ENCODE measurements at places on chromosomes 7 and 10. TPM values are rescaled to one million over a fixed set of nuclear protein-coding genes. Genes with fewer than 3 reads are reported as not detected.
A peak's percentile ranks its signal among the peaks of the same experiment; 100 is the strongest.

- no peak for DNase-seq
These were observed 207.6 kb upstream of the ZNF32 start for GRCh38 chr10:43856299-43856698.

- no peak for DNase-seq
These were observed 202.8 kb upstream of the MKLN1 start for GRCh38 chr7:131124867-131125266.

- no peak for DNase-seq
These were observed 306.8 kb downstream of the XPNPEP1 start for GRCh38 chr10:109616359-109616980.

DNA sequence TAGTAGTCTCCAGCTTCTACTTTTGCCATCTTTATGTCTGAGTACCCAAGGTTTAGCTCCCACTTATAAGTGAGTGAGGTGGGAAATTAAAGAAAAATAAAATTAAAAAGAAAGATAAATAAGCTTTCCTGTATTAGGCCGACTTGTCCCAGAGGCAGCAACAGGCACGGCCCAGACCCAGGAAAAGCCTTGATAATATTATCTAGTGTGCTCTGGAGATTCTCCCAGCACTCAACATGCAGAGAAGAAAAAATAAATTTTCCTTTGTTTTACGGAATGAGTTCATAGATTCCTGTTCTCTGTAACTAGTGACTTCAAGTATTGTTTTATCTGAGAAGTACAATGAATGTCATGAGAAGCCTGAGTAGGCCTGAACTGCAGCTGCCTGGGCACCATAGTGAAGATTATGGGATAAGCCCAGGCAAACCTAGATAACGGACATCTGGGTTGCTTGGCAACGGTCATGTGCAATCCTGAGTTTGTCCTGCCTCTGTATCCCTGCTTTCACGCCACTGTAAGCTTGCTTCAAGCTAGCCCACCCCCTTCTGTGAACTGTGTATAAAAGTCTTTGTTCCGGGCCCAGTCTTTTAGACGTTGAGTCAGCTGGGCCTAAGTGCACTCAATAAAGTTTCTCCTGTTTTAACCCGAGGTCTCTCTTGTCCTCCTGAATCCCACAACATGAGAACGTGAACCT is 6.4 kb downstream of the ATE1 start:
- no peak for DNase-seq

- DNase-seq, result no peak
These were observed 28.4 kb upstream of the ITGA8 start for GRCh38 chr10:15748126-15748525.

DNA sequence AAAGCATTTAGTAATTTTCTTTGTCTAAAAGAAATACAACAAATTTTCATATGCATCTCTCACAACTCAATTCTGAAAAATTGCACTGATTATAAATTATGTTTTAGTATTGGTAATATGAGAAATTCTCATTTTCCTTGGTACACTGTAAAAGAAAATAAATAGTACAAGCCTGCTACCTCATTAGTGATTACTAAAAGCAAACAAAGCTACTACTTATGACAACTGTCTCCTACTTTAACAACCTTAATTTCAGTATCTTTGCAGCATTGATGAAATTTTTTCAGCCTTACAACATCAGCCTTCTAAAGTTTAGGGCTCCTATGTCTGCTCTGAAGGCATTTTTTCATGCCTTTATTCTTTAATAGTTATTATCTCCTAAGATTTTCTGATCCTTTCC is 65.7 kb downstream of the MINDY3 start:
- no peak for DNase-seq

DNA sequence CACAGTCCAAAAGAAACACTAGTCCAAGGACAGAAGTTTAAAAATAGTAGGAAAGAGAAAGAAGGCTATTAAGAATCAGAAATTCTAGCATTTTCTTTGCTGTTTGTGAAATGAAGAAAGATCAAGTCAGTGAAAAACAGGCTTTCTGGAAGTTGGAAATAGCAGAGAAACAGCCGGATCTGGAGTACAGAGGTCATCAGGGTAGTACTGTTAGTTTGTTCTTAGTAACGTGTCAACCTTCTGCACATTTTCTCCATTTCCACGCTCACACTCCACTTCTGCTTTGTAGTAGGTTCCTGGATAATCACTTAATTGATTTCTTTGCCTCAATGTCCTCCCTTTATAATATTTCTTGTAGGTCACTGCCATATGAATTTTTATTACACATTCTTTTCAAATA is 322.6 kb downstream of the PCLO start:
- DNase-seq, result no peak

GRCh38 chr10:93152136-93152535 is 78.4 kb downstream of the CYP26A1 start:
- DNase-seq, result no peak

DNA sequence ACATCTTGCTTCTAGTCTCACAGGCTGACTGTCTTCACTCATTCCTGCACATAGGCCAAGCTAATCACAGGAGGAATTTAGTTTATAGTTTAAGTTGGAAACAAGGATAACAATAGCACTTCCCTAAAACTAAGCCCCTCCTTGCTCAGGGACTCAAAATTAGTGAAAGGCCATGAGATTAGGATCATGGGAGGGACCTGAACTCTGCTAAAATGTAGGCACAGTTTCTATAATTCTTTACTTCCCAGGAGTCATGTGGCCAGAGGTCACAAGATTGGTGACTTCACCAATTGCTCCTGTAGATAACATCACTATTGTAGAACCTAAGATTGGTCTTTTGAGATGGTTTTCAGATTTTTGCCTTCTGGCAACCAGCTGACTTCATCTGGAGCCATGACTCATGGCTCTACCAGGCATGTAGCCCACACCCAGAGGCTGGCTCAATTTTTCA is 14.8 kb upstream of the UPP1 start:
- DNase-seq, result no peak

PON1 gene
- not detected for total RNA-seq

C10orf71 gene
- total RNA-seq, result 0.13 TPM

NXPH1 gene
- not detected for total RNA-seq

DNA sequence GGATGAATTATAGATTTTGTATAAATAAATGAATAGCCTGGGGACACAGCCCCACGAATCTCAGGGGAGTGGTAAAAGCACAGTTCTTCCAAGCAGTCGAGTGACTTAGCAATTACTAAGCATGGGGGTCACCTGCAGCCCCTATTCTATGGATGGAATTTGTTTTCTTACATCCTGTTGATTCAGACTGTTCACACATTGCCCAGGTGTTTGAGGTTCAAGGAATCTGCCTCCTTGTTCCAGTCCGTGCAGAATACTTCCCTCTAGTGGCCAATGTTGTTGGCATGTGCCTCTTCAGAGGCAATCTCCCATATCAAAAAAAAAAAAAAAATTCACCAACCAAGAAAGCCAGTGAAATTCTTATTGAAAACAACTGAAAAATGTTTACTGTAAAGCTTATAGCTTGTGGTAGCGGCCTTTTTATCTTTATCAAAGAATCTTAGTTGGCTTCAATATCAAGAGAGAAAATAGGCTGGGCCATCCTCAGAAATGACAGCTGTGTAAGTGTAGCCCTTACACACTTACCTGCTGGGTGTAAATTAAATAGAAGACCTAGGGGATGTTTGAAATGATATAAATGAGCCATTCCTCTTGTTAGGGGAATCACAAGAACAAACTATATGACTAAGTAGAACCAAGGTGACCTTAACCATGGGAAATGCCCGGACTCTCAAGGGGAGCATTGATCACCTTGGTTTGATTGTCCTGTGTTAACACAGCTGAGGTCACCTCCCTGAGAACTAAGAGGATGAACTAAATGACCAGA is 7.8 kb downstream of the LIPM start:
- no peak for DNase-seq

DNA sequence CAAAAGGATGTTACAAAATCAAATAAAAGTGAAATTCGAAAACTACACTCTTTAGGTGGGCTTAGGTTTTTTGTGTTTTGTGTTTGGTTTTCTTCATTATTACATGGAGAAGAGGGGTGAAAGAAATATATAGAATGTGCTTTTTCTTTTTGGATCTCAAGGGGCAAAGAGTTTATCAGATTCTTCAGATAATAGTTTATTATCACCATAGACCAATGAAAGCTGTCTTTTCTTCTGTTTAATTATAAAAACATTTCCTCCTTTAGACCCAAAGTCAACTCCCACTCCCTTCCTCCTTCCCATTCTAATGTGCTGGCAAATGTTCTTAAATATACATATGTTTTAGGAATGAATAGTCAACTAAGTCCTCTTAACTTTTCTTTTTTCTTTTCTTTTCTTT is 167.6 kb downstream of the AKR1D1 start:
- no peak for DNase-seq

ADAM8 gene
- total RNA-seq, result 17.0 TPM

MUC3A gene
- total RNA-seq, result 0.45 TPM

- no peak for DNase-seq
These were observed 1175.3 kb downstream of the GATA3 start for GRCh38 chr10:9229702-9230244.

- DNase-seq, result no peak
These were observed 2.0 kb upstream of the PPP1R3C start for GRCh38 chr10:91634898-91635297.

HOXA2 gene
- 4.7 TPM for total RNA-seq

GRCh38 chr10:29820890-29821461 is 186.2 kb upstream of the SVIL start:
- DNase-seq, result peak; percentile 59

DNA sequence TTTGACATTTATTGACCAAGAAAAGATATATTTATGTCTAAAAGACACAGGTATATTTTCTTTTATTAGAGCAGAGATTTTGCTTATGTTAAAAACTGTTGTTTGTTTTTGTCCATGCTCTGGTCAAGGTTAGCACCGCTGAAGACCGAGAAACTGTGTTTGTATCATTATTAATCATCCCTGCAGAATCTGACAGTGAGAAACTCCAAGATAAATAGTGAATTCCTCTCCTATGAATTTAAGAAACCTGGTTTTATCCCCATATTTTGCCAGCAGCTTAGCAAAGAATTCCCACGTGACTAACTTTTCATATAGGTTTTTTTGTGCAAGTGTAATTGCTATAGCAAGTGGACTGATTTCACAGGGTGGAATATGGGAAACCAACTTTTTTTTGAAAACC is 77.6 kb downstream of the FRMD4A start:
- DNase-seq, result no peak

- DNase-seq, result no peak
These were observed 38.2 kb downstream of the WDR37 start for GRCh38 chr10:1094112-1095057.

DNA sequence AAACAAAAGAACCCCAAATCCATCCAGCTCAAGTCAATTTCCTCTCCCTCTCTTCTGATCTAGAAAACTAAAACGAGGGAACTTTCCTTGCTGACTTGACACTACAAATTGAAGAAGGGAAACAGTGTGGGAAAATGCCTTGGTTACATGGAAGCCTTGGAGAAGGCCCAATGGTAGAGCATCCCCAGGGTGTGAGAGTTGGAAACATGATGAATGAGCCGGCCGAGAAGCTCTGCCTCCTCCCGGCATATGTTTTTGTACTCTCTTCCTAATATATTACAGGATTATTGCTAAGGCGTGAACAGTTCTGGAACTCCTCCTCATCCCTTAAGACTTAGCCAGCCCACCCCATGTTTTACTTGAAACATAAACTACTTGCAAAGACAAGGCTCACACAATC is 618.2 kb upstream of the MGMT start:
- no peak for DNase-seq

SP8 gene
- total RNA-seq, result not detected

DNA sequence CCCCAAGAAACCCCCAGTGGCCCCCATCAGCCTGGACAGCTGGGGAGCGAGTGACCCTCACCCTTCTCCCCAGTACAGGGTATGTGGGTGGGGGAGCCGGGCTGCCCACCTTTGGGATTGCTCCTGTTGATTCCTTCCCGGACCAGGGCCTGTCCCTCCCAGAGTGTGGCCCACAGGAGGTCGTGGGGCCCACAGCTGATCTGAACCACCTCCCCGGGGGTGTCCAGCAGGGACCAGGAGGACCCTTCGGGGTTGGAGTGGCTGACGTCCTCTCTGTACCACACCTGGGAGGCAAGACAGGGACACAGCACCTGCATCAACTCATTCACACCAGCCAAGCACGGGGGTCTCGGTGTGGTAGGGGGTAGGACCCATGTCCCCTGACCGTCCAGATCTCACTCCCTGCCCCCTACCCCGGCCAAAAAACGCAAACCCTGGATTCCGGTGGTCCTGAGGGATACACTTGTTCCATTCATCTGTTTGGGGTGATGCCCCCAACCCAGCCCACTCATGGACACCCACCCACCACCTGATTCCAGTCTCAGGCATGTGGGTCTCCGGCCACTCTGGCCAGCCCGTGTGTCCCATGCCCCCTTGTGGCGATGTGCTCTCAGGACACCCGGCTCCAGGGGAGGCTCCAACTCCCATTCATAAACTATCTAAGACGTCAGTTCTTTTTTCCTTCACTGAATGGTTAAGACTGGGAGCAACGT is 10.9 kb downstream of the TECPR1 start:
- DNase-seq, result peak; percentile 55

- DNase-seq, result no peak
These were observed 393.8 kb downstream of the EXOC4 start for GRCh38 chr7:133646472-133647315.

- no peak for DNase-seq
These were observed 23.6 kb downstream of the TMEM178B start for GRCh38 chr7:141097430-141097829.

DNA sequence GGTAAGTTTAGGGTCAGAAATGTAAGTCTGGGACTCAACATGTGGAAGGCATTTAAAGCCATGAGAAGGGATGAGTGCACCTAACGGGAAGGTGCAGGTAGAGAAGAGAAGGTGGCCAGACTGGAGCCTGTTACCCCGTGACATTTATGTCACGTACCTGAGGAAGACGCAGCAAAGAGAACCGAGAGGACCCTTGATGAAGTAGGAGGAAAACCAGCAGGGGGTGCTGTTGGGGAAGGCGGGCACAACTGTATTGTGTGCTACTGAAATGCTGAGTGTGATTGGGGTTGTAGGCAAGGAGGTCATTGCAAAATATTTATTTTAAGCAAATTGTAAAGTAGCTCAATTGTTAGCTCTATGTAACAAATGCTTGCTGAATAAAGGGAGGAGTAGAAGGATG is 338.2 kb upstream of the PRKCQ start:
- no peak for DNase-seq

GRCh38 chr7:292826-293225 is 2.9 kb downstream of the FOXL3 start:
- DNase-seq, result peak; percentile 64

NACAD gene
- 10.0 TPM for total RNA-seq

GSTO2 gene
- total RNA-seq, result 1.7 TPM

MCM7 gene
- total RNA-seq, result 27.1 TPM

BBS9 gene
- total RNA-seq, result 19.9 TPM

GRCh38 chr7:127882313-127882920 is 148.8 kb downstream of the LRRC4 start:
- DNase-seq, result no peak

VWA2 gene
- 0.45 TPM for total RNA-seq

- DNase-seq, result no peak
These were observed 221.8 kb upstream of the MBL2 start for GRCh38 chr10:52994370-52994769.

GRCh38 chr10:13439313-13440184 is 89.3 kb downstream of the BEND7 start:
- DNase-seq, result peak; percentile 78

- no peak for DNase-seq
These were observed 30.8 kb downstream of the TM9SF3 start for GRCh38 chr10:96556003-96556402.

LRRN3 gene
- total RNA-seq, result 0.51 TPM
